CD4-positive, alpha-beta T cell (primary cell): ENCODE measurements at places on chromosomes 6 and 20. TPM values are rescaled to one million over a fixed set of nuclear protein-coding genes. Genes with fewer than 3 reads are reported as not detected.

DNA sequence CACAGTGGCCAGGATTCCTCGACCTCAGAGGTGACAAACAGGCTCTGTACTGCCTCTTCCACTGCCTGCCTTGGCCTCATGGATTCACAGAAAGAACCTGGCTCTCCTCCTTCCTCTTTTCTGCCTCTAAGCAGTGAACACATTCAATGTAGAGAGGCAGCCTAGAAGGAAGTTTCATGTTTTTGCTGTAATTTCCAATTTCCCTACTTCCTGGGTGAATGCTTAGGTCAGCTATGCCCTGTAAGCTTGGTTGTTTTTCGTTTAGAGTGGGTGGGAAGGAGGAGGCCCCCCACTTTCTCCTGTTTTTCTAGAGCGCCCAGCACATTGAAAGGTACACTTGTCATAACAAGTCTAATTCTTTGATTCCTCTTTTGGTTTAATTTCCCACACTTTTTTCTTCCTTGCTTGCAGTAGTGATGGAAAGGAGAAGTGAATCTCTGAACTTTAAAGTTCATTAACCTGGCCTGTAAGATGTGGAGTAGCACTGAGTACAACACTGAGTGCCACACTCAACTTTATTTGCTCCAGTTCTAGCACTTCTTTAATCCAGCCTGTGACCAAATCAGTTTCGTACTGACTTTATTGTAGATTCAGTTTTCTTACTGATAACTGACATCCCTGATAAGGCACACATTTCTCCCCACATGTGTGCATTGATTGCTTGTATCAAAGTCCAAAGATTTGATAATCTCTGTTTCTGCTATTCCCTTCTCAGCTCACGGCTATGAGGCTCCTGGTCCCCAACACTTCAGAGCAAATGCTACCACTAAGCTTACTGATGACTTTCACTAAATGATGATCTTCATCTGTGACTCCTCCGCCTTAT is 100.0 kb upstream of the MAN1A1 start:
- no peak overlapping the region for H3K4me3 ChIP-seq
- no peak overlapping the region for H3K27ac ChIP-seq
- H3K36me3 ChIP-seq = no peaks in the 10 kb centered on the region

- no peaks in the 10 kb centered on the region for H3K27me3 ChIP-seq
- DNase-seq = no peak
- H3K4me3 ChIP-seq = no peak overlapping the region
- peaks cover 20% of the 10 kb centered on the region for H3K36me3 ChIP-seq
- H3K27ac ChIP-seq = no peak overlapping the region
Measured at GRCh38 chr6:11362564-11362963, 130.1 kb upstream of the NEDD9 start.

GRCh38 chr6:38527371-38527770 is 112.4 kb downstream of the BTBD9 start:
- no peaks in the 10 kb centered on the region for H3K27me3 ChIP-seq
- H3K36me3 ChIP-seq = peaks cover 4% of the 10 kb centered on the region
- peaks cover 5% of the 10 kb centered on the region for H3K4me1 ChIP-seq
- no peak overlapping the region for H3K4me3 ChIP-seq

DNA sequence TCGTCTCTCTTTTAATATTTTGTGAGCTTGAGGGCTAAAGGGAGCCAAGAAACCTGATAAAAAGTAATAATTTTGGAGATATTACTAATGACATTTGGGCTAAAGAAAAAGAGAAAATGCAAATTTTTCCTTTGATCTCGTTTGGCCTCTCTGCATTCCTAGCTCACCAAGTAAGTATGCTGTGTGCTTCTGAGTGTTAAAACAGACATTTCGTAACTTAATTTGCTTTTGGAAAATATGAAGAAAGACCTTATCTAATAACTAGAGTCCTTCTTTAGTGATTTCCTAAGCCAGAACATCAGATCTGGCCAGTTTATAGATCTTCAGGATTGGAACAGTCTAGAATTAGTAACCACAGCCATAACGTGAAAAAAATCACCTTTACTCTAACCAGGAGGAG is 872.9 kb upstream of the SLC35B3 start:
- no peaks in the 10 kb centered on the region for H3K27me3 ChIP-seq
- no peak overlapping the region for H3K27ac ChIP-seq
- DNase-seq = no peak

DNA sequence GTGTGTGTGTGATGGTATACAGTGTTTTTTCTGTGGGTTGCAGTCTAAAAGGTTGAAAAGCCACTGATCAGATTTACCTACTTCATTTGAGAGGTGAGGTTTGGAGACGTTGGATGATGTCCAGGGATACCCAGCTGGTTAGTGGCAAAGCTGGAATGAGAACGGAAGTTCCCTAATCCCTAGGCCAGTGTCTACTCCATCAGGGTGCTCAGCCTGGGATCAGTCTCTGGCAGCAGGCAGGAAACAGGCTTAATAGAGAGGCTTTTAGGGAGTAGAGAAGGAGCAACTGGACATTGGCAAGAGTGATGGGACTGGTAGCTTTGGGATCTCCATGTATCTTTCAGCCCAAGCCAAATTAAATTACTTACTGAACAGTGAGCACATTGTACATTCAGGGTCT is 80.7 kb downstream of the C6orf52 start:
- no peaks in the 10 kb centered on the region for H3K4me1 ChIP-seq
- no peak overlapping the region for H3K4me3 ChIP-seq
- no peaks in the 10 kb centered on the region for H3K27me3 ChIP-seq
- no peak overlapping the region for H3K27ac ChIP-seq
- no peaks in the 10 kb centered on the region for H3K36me3 ChIP-seq
- no peak for DNase-seq

DNA sequence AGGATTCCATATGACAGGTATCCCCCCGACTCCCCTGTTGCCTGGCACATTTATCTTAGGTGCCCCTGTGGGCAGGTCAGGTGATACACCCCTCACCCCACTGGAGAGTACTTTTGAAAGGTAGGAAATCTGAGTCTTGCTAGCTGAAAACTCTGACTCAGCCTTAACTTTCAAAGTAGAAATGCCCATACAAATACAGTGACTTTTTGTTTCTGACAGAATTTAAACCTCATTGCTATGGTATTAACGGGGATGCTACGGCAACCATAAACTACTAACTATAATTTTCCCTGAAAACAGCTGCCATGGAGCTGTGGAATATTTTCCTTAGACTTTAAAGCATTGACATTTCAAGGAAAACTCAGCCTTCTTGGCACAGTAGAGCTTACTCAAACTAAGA is 536.0 kb downstream of the RFPL4B start:
- no peak overlapping the region for H3K4me3 ChIP-seq
- no peaks in the 10 kb centered on the region for H3K36me3 ChIP-seq
- no peak overlapping the region for H3K27ac ChIP-seq
- no peaks in the 10 kb centered on the region for H3K4me1 ChIP-seq
- DNase-seq = no peak

The RIMS4 gene
- total RNA-seq = not detected

The FRS3 gene
- total RNA-seq = 5.4 TPM

The TREML2 gene
- total RNA-seq = 0.78 TPM

The CEP43 gene
- 13.5 TPM for total RNA-seq
